ENCODE measurements at places on chromosomes 5 and 9.

- DNase-seq = no peak
Observed at GRCh38 chr5:41118177-41118576, 47.0 kb upstream of the MROH2B start.

GRCh38 chr5:86125731-86126601, 491.8 kb upstream of the COX7C start:
- DNase-seq = no peak

- DNase-seq = peak; percentile 18
Observed at GRCh38 chr9:128940271-128940921, 7.0 kb downstream of the DOLK start.

DNA sequence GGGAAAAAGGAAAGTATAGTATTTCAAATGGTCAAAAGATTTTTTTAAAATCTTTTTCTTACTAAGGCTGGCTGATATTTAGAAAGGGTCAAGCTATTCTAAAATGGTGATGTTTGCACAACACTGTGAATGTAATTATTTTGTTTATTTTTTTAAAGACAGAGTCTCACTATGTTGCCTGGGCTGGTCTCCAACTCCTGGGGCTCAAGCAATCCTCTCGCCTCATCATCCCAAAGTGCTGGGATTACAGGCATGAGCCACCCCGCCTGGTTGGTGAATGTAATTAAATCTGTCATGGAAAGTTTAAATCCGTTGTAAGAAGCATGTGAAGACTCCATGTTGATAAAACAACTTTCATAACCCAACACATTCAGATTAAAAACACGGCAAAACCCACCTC, 2.6 kb downstream of the UBTD2 start:
- DNase-seq = no peak

- DNase-seq = no peak
Observed at GRCh38 chr5:83474991-83475390, 3.4 kb downstream of the VCAN start.

GRCh38 chr5:126754609-126755008, 22.3 kb upstream of the LMNB1 start:
- DNase-seq = no peak

Data from HepG2 (cell line).